ENCODE measurements at places on chromosomes 16 and 17.

- DNase-seq = no peak
Observed at GRCh38 chr17:41549596-41550039, 21.5 kb upstream of the KRT19 start.

GRCh38 chr17:5694551-5694950, 110.2 kb upstream of the NLRP1 start:
- no peak for DNase-seq

DNA sequence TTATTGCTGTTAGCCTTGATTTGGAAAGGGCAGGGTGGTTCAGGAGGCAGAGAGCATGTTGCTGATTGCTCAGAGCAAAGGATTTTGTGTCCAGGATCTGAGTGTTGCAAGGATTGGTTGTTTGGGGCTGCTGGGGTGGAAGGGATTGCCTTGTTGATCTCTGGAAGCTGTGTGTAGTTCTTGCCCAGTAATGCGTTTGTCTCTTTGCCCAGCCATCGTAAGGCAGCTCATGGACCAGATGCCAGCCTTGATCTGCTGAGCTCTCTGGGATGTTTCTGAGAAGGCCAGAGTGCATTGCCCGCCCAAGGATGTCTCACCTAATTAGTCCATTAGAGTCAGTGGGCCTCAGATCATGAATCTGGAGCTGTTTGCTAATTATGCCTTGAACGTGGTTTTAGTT, 33.6 kb downstream of the NKD1 start:
- DNase-seq = no peak

GRCh38 chr16:10180042-10180770, 2.0 kb downstream of the GRIN2A start:
- DNase-seq = no peak

DNA sequence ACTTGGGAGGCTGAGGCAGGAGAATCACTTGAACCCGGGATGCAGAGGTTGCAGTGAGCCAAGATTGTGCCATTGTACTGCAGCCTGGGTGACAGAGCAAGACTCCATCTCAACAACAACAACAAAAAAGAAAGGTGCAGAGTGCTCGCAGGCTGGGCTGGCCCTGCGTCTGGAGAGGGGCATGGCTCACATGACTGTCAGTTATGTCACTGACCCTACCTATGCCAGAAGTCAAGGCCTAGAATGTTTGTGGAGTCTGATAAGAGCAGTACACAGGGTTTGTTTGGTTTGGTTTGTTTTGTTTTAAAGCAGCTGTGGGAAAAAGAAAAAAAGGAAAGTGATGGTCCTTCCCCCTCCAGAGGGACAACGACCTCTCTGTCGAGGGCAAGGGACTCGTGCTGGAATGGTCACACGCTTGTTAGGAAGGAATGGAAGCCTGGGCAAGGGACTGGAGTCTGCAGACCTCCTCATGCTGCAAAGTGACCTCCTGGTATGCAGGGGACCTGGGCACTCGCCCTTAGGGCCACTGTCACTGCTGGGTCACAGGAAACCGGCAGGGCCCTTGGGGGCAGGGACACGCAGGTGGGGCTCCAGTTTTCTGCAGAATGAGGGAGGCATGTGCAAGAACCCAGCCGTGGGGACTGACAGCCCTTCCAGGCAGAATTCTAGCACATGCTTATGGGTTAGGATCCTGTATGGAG, 10.1 kb upstream of the OSGIN1 start:
- no peak for DNase-seq

GRCh38 chr16:72198021-72198711, 26.2 kb upstream of the PMFBP1 start:
- DNase-seq = no peak

- no peak for DNase-seq
Observed at GRCh38 chr17:45784293-45784740, at the start of gene CRHR1. CRHR1 (plus strand) TSS chr17:45784320; CDS start chr17:45784545, 225 bp downstream.

GRCh38 chr17:73947281-73947965, 256.1 kb upstream of the RPL38 start:
- DNase-seq = no peak

DNA sequence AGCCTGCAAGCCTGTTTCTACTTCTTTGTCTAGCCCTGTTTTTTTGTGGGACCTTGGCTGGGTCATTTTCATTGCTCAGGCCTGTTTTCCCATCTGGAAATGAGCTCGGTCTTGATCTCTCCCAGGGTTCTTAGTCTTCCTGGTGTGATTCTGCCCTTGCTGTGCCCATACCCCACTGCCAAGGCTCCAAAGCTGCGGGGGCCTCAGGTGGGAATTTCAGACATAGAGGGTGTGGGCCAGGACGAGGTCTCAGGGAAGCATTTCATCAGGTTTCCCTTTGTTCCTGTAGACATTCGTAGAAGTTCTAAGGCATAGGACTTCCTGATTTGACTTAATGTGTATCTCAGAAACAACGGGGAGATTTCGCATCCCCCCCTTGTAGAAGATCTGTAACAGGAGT, 5.8 kb downstream of the MPRIP start:
- DNase-seq = no peak

- DNase-seq = no peak
Observed at GRCh38 chr17:63308272-63308671, 137.8 kb downstream of the CYB561 start.

GRCh38 chr17:10210151-10210574, 11.8 kb upstream of the GAS7 start:
- peak; percentile 44 for DNase-seq

GRCh38 chr16:11208916-11209665, 46.9 kb downstream of the SOCS1 start:
- DNase-seq = peak; percentile 49

DNA sequence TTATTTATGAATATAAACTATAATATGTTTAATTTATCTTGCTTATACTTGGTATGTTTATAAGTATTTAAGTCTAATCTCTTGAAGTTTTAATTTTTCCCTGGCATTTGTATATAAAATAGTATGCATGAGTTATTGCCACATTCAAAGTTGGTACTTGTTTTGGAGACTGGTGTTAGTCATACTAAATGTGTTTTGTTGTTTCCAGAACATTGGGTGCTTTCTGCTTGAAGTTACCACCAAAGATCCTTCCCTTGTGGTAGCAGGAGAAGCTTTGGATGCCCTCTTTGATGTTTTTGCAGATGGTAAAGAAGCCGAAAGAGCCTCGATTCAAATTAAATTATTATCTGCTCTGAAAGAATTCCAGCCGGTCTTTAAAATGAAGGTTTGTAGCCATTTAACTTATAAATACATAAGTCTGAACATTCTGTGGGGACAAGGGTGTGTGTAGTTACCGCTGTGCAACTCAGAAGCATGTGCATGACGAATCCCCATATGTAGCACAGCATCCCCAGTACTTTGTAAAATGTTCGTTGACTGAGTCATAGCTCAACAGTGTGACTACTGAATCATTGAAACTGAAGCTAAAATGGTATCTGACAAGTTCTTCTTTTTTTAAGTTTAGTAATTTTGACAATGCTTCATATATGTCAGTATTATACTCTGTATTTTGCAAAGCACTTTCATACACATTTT, 36.4 kb downstream of the HEATR3 start:
- DNase-seq = peak; percentile 31

DNA sequence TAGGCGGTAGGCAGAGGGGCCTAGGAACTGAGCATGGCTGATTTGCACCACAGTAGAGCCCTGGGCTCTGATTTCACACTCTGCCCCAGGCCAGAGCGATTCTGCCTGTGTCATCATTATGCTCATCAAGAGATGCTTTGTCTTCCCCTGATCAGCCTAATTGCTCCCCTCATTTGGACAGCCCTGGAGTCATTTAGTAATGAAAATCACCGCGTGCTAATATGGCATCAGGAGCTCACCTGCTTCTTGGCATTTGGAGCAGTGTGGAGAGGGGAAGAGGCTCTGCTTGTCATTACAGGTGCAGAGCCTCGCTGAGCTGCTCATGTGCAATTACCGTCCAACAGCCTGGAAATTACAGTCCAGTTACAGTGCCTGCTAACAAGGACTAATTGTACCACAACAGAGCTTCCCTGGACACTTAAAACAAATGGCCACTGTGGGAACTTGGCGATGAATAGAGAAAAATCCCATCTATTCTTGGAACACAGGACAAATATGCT, 157.1 kb upstream of the WSCD1 start:
- DNase-seq = no peak

DNA sequence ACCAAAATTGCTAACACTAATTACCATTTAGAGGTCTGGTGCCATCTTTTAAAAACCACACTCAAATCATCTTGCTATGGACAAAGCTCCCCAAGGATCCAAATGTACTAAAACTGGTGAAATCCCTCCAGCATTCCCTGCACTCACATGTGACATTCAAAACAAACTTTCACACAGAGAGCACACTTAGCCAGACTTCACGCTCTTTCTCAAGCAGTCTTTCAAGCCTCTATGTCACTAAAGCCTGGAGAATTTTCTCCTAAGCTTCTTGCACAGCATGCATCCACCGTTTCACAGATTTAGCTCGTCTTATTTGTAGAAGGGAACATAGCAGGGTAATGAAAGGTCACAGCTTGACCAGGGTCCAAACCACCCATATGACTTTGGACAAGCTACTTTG, 19.3 kb downstream of the CMTM3 start:
- no peak for DNase-seq

- no peak for DNase-seq
Observed at GRCh38 chr17:37828651-37829124, 83.8 kb upstream of the HNF1B start.

GRCh38 chr17:8887834-8888703, 20.6 kb upstream of the PIK3R6 start:
- no peak for DNase-seq

GRCh38 chr17:73603971-73604370, 40.3 kb downstream of the SDK2 start:
- no peak for DNase-seq

- no peak for DNase-seq
Observed at GRCh38 chr16:66484453-66485213, 57.5 kb downstream of the BEAN1 start.

- DNase-seq = no peak
Observed at GRCh38 chr16:89422905-89423630, 67.3 kb downstream of the ANKRD11 start.

DNA sequence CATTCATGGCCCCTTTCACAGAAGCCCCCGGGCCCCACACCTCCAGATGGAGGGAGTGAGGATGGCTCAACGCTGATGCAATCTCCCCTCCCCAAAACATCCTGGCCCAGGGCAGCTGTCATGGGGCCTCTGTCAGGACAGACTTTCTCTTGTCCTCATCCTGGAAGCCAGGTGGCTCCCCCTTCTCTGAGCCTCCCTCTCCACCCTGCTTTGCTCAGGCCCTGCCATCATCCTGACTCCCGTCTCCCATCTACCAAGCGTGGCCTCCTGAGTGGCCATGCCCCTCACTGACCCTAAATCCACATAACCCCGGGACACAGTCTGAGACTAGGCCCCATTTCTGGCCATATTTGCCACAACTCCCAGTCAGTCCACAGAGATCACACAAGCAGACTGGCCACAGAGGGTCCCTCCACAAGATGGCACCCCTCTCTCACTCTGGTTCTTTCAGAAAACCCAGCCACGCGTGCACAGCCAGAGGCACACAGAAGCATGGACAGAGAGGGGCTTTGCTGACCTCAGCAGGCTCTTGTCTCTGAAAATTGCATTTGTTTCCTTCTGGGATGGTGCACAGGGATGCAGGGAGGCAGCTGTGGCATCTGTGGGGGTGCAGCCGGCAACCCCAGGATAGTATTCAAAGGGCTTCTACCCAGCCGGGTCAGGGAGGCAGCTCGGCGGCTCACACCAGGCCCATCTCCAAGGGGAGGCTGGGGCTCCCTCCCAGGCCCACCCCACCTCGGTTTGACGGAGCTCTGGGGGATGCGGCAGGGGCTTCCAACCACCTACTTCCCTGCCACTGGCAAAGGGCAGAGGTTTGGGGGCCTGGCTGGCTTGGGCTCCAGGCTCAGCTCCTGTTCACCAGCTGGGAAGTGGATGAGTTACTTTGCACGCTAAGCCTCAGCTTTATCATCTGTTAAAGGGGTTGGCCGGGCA, 16.9 kb downstream of the DOC2B start:
- no peak for DNase-seq

Measured in epithelial cell of prostate (primary cell).